EH (cell line): ENCODE measurements at places on chromosomes 7 and 10.
A peak's percentile ranks its signal among the peaks of the same experiment; 100 is the strongest.

DNA sequence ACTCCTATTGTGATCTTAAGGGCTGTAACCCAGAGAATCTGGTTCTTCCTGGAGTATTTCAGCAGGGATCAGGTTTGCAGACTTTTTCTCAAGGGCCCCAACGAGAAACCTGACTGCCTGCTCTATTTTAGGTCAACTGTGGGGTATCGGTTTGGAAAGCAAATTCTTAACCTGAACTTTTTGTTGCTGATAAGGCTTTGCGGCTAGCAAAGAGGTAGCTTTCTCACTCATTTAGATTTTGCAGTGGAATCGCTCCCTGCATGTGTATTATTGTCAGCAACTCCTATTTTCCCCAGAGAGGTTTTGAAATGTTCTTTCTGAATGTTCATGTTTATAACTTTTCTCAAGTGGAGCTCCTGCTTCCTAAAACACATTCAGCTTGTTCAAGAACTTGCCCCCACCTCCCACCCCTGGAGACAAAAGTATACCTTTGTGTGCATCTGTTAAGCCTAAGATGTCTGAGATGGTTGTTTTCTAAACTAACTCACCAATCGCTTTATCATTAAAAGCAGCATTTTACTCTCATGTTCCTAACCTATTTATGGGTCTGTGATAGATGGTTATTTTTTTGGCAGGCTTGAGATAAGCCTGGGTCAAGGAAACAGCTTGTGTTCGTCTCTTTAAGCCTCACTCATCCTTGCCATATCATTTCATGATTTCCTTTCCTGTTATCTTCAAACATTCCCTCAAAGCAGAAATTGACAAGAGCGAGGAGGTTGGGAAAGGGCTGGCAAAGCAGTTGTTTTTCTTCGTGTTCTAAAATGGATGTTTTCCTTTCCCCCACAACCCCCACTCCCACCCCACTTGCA lies 129.8 kb downstream of the BAMBI start:
- DNase-seq: no peak

GRCh38 chr7:7789551-7789988 lies 71.2 kb upstream of the RPA3 start:
- DNase-seq: no peak

- DNase-seq: peak; percentile 95
Observed at GRCh38 chr7:105097619-105098018, 83.6 kb downstream of the KMT2E start.

DNA sequence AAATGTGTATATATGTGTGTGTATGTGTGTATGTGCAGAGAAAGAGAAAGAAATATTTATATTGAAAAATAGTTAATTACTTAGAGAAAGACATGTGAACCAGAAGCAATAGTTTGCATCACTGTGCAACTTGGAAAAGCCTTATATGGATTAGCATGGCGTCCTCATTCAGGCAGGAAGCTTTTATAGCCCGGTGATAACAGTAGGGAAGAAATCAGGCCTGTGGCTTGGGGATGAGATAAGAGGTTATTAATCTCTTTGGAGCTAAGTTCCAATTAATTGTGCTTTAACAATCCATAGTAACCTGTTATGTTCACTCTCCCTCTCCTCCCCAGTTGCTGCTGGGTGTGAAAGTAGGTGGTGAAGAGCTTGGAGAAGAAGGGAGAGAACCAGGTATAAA lies 36.5 kb downstream of the IFIT5 start:
- DNase-seq: no peak

- DNase-seq: no peak
Observed at GRCh38 chr7:148719753-148720152, 21.1 kb downstream of the CUL1 start.

DNA sequence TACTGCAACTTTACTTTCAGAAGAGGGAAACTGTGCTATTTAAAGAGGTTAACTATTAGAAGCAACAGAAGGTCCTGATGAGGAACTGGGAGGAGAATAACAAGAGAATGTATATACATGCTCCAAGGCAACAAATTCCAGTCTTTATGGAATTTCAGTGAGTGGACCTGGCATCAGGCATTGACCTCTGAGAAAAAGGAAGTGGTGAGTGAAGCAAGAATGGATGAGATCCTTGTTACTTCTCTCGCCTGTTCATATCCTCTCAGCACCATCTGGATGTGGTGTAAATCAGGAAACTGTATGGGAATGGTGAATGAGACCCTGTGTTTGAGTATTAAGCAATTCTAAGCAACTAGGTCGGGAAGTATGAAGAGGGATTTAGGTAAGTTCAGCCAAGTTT lies 30.3 kb upstream of the KBTBD2 start:
- DNase-seq: peak; percentile 76

DNA sequence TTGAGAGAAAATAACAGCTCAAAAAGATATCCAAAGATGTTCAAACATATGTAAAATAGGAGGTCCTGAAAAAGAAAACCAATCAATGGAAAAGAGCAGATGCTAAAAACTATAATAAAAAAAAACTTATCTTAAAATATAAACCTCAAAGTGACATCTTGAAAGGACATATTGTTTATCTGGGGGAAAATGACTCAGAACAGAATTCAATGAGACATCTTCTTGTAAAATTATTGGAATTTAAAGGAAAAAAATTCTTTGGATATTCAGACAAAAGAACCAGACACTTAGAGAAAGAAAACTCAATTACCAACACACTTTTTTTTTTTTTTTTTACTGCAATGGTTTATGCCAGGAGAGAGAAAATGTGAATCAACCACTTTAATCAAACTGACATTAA lies 58.9 kb downstream of the NAMPT start:
- DNase-seq: peak; percentile 29

GRCh38 chr7:36625247-36625646 lies 99.0 kb downstream of the AOAH start:
- DNase-seq: no peak

GRCh38 chr10:86691333-86692022 lies 23.2 kb downstream of the LDB3 start:
- no peak for DNase-seq

- no peak for DNase-seq
Observed at GRCh38 chr7:49398746-49399145, 374.7 kb upstream of the VWC2 start.

DNA sequence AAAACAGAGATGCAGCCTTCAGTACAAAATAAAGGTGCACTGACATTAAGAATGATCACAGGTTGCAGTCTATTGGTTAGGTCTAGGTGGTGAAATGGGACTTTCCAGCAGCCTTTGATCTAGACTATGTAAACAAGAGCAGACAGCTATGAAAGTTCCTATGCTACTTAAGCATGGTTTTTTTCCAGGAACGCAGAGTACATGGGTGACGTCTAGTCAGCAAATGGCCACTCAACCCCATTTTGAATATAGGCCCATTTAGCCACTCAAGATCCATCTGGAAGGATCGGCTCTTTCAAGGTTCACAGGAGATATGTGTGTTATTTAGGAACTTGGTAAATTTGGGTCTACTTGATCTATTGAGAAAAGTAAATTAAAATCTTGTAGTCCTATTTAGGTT lies 1424.6 kb upstream of the LRRTM3 start:
- no peak for DNase-seq

DNA sequence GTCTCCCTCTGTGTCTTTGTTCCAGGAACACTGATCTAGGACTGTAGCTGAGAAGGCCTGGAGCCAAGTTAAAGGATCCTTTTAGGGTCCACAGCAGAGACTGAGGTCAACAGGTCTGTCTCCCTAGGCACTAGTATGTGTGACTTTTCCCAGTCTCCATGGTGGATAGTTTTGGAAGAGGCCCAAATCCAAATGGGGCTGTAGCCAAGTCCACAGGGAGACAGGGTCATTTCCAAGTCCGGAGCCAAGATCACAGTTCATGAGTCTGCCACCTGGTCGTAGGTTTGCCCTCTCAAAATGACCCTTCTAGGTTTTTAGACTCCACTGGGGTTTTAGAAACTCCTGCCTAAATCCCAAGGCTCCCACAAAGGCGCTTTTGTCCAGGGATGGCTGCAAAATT lies 16.8 kb downstream of the ZNF277 start:
- no peak for DNase-seq

DNA sequence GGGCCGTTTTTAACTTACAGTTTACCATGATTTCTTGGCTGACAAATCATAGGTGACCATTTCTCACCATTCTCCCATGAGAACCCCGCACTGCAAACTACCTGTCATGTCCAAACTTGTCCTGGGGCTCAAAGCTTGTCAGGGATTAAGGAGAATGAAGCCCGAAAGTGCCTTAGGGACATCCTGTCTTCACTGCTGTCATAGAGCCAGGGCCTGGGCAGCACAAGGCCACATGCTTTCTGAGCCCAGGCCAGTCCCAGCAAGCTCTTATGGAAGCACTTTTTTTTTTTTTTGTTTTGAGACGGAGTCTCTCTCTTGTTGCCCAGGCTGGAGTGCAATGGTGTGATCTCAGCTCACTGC lies 33.9 kb downstream of the CCM2 start:
- peak; percentile 7 for DNase-seq

DNA sequence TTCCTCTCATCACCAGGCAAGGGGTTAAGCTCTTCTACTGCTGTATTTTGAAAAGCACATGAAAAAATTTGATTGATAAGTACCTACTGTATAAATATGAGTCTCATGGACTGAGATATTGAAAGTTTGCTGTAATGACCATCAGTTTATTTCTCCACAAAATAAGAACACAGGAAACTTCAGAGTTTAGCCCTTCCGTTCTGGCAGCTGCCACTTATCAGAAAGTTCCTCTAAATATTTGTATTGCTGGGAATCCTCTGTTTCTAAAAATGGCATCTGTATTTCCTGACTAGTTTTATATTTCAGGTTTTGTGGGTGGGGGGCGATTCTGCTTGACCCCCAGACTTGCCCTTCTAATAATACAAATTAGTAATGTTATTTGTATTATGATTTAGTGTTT lies 92.0 kb downstream of the LYZL2 start:
- no peak for DNase-seq

- no peak for DNase-seq
Observed at GRCh38 chr7:125396466-125397151, 467.0 kb upstream of the POT1 start.

GRCh38 chr7:139732471-139733167 lies 45.2 kb downstream of the HIPK2 start:
- no peak for DNase-seq

DNA sequence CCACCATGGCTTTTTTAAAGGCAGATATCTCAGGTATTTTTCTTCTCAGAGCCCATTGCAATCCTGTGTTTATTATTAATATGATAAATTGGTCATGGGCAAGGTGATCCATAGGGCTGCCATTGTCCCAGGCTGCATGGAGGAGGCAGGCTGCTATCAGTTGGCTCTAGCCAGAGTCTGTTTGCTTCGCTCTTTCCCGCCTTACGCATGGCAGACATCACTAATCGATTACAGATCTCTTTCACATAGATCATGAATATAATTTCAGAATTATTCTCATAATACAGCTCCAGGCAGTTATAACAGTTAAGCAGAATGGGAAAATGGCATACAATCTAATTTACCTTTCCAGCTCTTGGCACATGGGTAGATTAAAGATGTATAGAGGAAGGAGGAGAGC lies 30.4 kb upstream of the HABP2 start:
- DNase-seq: no peak

- DNase-seq: no peak
Observed at GRCh38 chr7:88311675-88312036, 5.0 kb upstream of the STEAP4 start.

DNA sequence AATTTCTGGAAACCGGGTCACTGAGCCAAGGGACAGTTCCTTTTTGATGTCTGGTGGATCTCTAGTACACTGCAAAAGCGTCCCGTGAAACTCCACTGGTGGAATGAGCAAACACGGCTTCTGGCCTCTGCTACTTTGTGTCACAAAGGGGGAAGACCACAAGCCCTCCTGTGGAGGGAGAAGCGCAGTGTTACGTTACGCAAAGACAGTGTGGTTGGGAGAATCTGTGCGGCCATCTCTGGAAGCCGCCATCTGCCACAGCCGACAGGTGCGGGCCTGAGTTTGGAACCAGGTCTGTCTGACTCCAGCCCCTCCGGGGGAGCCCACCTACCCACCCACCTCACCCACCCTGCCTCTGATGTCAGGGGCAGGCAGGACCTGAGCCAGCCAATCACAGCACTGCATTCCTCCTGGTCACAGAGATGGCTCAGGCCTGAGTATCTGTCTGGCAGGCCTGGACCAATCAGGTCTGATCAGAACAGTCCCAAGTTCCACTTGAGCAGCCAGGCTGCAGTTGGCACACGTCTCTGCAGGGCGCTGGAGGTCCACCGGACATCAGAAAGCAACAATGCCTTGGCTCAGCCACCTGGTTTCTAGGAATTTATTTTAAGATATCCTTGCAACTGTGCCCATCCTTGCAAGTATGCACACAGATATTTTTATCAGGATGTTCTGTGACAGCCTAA lies 3.0 kb upstream of the CYP2W1 start:
- DNase-seq: peak; percentile 30

- no peak for DNase-seq
Observed at GRCh38 chr7:44955733-44956132, 23.1 kb downstream of the MYO1G start.

DNA sequence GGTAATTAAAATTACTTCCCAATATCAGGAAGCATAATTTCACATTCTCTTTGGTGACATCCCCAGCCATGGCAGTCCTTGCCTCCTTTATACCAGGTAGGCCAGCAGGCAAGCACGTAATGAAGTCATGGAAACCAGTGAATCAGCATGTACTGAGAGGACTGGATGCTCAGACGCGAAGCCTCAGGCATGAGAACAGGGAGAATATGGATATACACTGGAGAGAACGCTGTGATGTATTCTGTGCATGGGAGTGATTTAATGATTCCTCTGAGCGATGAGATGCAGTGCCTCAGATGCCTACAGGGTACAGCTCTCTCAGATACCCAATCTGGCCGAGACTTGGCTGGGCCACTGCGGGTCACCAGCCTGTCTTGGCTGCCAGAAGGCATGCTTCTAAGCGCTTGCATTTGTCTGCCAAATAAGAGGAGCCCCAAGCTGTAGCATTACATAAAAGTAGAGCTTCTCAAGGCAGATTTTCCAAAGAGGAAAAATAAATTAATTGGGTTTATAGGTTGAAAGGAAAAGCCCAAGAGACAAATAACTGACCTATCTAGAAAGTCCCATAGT lies 238.1 kb downstream of the RELN start:
- DNase-seq: no peak

DNA sequence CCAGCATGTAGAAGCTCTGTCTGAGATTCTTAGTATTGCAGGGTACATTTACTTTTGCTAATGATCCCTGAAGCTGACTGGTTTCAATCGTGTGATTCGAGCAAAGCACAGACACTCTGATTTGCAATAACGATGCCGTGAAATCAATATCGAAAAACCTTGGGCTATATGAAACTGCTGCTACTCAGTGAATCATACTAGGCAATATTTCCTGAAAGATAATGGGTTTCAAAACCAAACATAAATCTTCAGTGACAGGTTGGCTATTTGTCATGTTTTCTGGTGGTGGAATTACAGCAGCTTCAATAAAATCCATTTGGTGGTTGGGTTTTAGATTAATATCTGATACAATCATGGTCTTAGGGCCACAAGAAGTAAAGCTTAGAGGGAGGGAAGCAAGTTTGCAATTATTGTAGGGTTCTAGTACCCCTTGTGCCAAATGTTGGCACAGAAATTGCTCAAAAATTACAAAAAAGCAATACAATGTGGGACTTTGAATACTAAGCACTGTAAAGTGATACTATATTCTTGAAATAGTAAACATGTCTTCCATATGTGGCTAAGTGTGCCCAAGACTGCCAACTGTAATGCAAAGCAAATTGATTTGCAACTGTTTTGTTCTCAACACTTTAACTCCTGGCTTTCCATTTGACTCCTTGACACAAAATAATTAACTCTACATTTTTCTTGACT lies 112.4 kb upstream of the JAZF1 start:
- DNase-seq: no peak
